ENCODE measurements at places on chromosomes 2 and 18.

DNA sequence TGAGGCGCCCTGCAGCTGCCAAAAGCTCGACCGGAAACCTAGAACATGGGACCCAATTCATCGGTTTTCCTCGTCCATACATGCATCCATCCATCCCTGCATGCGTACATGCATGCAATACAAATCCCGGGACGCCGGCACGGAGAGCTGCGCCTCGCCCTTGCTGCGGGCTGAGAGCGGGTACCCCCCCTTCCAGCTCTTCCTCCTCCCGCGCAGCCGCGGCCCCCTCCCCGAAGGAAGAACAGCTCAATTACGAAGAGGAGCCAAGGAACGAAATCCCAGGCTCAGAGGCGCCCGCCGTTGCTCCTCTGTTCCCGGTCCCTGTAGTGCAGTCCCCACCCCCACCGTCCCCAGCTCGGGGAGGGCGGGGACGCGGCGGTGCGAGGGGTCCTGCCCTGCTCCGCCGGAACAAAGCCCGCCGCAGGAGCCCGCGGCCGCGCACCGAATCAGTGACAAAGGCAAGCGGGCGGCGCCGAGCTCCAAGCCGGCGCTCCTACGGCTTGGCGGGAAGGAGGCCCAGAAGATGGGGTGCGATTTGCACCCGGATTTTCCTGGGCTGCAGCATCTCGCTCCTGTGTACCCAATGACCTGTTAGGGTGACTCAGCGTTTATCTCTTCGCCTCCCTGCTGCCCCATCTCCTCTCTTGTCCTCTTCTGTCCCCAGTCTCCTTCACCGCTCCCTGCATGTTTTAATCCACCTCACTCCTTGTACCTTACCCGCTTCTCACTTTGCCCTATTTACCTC is 8.9 kb upstream of the POU3F3 start:
- no peak for DNase-seq

GRCh38 chr2:105409717-105410116 is 10.9 kb upstream of the FHL2 start:
- DNase-seq, result no peak

- no peak for DNase-seq
These were observed 113.9 kb downstream of the PTPN4 start for GRCh38 chr2:119873350-119874315.

DNA sequence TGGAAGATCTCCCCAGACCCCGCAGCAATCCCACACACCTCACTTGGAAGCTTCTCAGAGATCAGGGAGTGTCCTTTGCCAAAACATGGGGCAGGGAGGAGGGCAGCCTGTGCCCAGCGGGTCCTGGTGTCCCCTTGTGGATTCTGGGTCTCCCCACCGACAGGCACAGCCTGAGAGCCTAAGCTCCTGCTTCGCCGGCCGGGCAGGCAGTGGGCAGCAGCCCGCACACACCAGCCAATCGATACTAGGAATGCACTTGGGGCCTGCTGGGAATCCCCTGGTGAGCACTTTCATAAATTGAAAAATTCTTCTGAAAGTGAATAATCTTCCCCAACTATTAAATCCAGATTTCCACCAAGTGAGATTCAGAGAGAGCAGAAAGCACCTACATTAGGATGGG is 246.0 kb downstream of the ATAD2B start:
- DNase-seq, result no peak

DNA sequence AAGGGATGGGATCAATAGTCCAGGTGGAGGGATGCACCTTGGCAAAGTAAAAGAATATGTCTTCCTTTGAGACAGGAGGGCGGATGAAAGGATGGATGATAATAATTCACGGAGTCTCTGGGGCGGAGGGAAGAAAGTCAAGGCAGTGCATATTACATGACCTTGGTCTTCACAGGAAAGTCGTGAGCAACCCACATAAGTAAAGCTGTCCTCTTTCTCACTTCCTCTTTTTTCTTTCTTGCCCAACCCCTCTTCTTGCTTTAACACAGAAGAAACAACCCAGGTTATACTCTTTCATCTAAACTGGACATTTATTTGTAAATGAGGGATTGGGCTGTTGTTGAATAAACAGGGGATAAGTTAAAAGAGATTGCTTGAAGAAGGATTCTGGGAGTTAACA is 168.7 kb upstream of the SKOR2 start:
- DNase-seq, result no peak

DNA sequence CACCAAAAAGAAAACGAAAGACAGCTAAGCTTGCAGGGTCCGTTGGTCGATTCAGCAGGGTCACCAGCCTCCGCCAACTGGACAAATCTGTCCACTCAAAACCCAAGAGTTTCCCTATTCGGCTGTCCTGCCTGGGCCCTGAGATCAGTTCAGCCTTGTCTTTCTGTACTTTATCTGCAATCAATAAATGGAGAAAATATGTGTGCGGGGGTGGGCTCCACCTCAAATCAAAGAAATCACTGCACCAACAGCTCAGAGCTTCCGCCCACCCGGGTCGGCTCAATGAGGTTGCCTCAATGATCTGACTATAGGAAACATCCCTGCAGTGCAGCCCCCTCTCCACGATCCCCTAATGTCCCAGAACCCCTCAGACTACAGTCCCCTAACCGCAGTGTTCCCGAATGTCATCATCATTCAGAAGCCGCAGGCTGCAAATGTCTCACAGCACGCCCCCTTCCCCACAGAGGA is 447 bp downstream of the GGCX start:
- DNase-seq, result no peak

DNA sequence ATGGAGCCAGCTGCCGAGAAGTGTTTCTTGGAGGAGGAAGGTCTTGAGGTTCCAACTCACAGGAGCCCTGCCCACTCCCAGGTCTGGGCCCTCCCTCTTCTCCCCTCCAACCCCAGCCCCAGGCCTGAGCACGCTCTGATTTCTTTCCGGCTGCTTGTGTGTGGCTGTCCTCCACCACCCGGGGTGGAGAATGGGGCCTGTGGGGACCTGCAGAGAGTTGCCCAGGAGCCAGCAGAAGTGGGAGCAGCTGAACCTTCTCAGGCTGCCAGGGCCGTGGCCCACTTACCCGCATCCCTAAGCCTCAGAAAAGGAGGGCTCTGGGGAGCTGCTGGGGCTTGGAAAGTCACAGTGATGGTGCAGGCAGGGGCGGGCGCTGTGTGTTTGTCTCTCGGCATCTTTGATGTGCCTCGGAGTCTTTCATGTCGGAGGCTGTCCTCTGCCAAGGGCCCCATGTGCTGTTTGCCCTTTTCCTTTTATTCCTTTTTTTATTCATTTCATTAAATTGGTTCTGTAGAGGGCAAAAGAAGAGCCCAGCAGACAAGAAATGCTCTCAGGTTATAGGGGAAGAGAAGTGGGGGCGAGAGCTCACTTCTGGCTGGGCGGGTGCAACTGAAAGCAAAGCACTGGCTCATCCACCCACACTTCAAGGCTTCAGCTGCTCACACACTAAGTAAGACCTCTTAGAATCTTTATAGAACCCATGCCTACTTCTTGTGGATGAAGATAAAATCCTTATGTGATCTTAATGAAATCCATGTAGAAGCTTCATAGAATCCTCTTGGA is 52.5 kb downstream of the SDC1 start:
- no peak for DNase-seq

- no peak for DNase-seq
These were observed 918.3 kb upstream of the TMEFF2 start for GRCh38 chr2:193112986-193113385.

- no peak for DNase-seq
These were observed 6.7 kb upstream of the GPR55 start for GRCh38 chr2:230931556-230932231.

DNA sequence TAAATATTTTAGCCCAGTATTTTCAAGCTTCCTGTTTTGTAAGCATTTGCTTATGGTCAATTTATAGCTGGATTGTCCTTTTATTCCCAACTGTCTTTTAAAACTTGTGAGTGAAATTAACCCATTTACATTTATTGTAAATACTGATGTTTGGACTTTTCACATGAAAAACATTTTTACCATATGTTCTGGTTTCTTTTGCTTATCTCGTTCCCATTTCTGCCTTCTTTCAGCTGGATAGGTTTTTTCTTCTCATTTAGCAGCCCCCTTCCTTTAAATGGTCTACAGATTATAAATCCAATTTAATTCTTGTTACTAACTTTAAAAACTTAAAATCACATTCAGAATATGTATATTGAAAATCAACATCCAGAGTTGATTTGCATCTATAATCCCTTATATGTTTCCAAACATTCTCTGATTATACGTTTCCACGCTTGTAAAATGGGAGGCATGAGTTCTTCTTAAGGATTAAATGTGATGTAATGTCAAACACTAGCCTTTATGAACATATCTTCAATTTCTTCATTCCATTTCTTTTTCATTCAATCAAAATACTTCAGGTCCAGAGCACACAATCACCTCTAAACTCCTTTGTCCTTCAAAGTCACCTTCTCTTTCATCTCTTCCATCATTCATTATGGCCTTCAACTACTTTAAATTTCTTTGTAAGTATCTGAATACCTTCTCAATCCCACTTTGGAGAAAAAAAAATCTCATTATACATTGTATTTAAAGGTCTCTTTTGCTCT is 1.1 kb upstream of the KDM3A start:
- DNase-seq, result no peak

- no peak for DNase-seq
These were observed 18.0 kb upstream of the SAG start for GRCh38 chr2:233289648-233290047.

DNA sequence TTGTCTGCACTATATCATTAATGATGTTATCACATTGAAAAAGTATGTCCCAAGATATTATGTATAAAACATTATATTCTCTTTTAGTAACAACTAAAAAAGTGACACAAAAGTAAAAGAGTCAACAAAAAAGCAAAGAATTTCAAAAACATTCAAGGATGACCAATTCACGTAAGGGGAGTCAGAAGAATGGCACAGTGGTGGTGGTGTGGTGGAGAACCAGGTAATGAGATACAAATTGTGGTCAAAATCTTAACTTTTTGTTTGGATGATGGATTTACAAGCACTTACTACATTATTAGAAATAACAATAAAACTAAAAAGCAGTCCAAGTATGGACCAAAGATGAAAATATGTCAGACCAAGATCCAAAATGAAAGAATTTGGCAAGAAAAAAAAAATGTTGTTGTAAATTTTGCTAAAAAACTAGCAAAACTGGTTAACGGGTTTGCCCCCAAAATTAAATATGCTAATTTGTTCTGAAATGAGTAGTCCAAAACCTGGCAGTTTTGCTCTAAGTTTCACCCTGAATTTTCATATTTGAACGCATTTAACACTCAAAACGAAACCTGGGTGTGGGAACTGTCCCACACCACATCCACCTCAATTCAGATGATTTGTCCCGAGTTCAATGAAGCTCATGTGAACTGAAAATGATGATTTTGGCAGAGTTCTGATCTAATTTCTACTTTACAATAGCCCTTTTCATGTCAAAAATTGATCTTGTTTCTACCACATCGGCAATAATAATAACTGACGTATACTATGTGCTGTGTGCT is 135.8 kb downstream of the IKZF2 start:
- no peak for DNase-seq

- DNase-seq, result no peak
These were observed 34.5 kb upstream of the CTAGE1 start for GRCh38 chr18:22452226-22452668.

DNA sequence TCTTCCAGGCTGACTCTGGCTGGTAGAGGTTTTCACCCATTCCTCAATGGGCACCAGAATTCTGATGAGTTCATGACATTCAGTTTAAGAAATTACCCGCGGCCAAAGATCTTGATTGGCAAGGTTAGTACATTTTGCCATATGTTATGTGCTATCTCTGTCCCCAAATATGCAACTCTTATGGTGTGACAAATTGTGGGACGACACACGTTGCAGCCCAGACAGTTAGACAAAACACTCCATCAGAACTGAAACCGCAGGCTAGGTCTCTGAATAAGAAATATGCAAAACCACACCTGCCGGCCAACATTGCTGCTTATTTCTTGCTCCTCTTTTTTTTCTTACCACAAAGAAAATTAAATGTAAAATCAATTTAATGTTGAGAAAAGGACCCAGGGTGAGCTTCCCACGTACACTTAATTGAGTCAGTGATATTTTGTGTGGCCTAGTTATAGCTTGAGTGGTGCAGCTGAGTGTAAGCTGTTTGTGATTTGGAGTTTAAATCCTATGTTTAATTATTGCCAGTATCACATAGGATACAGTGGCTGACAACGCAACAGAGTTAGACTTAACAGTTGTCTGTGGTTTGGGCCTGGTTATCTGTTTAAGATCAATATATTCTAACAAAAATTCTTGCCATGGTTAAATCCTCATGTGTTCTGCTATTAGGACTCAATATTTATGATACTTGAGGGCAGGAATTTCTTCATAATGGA is 35.7 kb upstream of the LTBP1 start:
- DNase-seq, result no peak

DNA sequence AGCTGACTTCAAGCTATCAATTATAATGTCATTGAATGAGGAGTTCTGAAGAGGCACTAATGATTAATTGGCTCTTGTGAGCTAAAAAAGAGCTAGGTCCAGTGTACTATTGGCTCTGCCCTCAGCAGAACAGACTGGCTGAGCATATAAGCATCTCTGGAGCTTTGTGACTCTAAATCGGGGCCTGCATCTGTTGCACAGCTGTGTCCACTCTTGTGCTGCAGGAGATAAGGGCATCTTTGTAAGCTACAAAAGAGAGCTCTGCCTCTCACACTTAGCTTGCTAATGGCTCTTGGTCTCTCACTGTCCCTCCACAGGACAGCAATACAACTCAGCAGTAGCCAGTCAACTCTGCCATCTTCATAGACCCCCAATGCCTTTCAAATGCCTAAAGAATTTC is 61.5 kb upstream of the L3MBTL4 start:
- DNase-seq, result no peak

GRCh38 chr2:174775571-174775980 is 11.3 kb upstream of the CHRNA1 start:
- no peak for DNase-seq

GRCh38 chr2:17821535-17822444 is 5.5 kb downstream of the MSGN1 start:
- no peak for DNase-seq

DNA sequence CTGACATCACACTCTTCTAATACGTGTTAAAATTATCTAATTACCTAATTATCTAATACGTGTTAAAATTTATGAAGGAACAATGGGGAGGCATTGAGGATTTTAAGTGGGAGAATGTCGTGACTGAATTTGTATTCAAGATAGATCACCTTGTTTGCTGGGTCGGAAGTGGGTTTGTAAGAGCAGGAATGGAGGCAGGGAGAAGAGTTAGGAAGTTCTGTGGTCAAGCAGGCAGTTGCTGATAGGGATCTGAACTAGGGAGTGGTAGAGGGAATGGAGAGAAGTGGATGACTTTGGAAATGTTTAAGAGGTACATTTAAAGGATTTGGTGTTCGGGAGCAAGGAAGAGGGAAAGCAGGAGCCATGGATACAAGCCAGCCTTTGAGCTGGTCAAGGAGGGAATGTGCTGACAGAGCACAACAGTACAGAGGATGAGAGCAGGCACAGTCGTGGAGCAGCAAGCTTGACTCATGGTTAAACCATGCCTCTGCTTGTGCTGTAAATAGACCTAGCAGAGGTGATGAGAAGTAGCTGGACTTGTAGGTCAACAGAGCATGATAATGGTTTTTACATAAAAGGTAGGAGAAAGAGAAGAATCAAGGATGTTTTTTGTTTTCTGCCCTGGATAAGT is 16.2 kb downstream of the IL18RAP start:
- no peak for DNase-seq

- DNase-seq, result no peak
These were observed 139.1 kb downstream of the VWC2L start for GRCh38 chr2:214549946-214550345.
